ENCODE measurements at places on chromosomes 6 and 20.

DNA sequence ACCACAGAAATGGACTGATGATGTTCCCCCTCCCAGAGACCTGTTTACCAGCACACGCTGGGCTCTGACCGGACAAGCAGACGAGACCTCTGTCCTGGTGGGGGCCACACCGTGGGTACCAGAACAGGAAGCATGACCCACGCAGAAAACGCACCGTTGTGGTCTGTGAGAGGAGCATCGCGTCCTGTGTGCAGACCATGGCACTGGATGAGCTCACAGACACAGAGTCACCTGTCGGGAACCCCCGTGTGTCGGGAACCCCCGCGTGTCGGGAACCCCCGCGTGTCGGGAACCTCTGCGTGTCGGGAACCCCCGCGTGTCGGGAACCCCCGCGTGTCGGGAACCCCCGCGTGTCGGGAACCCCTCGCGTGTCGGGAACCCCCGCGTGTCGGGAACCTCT is 37.4 kb downstream of the MYT1 start:
- no peak overlapping the region for H3K27ac ChIP-seq
- H3K4me3 ChIP-seq, result no peak overlapping the region
- H3K36me3 ChIP-seq, result peaks cover 7% of the 10 kb centered on the region
- no peak for DNase-seq
- H3K4me1 ChIP-seq, result peaks cover 5% of the 10 kb centered on the region
- peaks cover 36% of the 10 kb centered on the region for H3K27me3 ChIP-seq

GRCh38 chr20:14406495-14406894 is 69.1 kb upstream of the FLRT3 start:
- no peak overlapping the region for H3K27ac ChIP-seq
- H3K36me3 ChIP-seq, result no peaks in the 10 kb centered on the region
- DNase-seq, result no peak
- no peaks in the 10 kb centered on the region for H3K27me3 ChIP-seq
- no peaks in the 10 kb centered on the region for H3K4me1 ChIP-seq

DNA sequence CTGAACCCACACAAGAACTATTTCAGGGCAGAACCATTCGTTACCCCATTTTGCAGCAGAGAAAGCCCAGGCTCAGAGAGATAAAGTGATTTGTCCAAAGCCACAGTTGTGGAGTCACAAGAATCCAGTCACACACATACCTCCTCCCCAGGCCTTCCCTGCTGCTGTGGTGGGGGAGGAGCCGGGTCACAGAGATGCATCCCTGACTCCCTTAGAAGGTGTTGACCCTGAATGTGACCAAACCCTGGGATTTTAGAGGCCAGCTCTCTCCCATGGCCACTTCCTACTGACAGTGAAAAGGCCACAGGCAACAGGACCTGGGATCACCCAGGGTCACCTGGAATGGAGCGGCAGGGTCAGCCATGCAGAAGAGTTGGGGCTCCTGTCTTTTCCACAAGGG is 48.6 kb downstream of the CHMP4B start:
- H3K27ac ChIP-seq, result peak overlapping the region; percentile 96
- no peaks in the 10 kb centered on the region for H3K27me3 ChIP-seq
- peaks cover 26% of the 10 kb centered on the region for H3K4me1 ChIP-seq

DNA sequence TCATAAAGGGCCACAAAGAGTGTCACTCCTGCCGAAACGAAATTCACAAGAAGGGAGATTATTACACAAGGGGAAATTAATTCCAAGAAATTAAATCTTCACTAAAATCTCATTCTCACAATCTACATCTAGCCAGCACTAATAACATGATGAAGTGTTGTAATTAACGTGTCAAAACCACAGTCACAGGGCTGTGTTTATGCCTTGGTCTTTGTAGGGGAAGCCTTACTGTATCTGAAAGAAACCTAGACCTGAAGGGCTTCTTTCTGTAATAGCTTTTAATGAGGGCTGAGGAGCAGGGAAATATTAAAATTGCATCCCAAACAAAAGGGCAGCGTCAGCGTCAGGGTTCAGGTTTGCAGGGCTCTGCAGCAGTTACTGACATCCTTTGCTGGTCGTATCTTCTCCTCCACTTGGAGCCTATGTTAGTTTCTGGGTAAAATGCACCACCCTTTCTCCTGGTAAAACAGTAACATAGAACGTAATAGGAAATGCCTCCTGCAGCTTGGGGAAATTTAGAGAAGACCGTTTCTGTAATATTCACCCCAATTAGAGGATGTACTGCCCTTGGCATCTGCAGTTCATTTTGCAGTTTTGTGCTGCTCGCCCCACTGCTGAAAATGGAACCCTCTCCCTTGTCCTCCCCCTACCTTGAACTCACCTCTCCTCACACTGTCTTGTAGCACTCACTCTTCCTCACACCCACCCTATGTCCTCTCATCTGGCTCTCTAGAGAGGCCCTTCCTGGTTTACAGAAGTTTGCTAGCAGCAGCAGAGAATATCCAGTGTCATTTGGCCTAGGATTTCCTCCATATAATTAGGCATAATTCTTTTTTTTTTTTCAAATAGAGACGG is 109.0 kb upstream of the TRAF3IP2 start:
- no peaks in the 10 kb centered on the region for H3K27me3 ChIP-seq
- no peak for DNase-seq
- peak overlapping the region; percentile 98 for H3K27ac ChIP-seq

- no peak for DNase-seq
- peaks cover 32% of the 10 kb centered on the region for H3K27me3 ChIP-seq
- no peaks in the 10 kb centered on the region for H3K36me3 ChIP-seq
- no peak overlapping the region for H3K4me3 ChIP-seq
- H3K27ac ChIP-seq, result no peak overlapping the region
These were observed 625 bp downstream of the MAS1L start for GRCh38 chr6:29487131-29487530.

- no peak for DNase-seq
- H3K27me3 ChIP-seq, result peaks cover 24% of the 10 kb centered on the region
- H3K4me1 ChIP-seq, result no peaks in the 10 kb centered on the region
- H3K36me3 ChIP-seq, result no peaks in the 10 kb centered on the region
- no peak overlapping the region for H3K4me3 ChIP-seq
These were observed 105.1 kb downstream of the MKKS start for GRCh38 chr20:10328897-10329255.

DNA sequence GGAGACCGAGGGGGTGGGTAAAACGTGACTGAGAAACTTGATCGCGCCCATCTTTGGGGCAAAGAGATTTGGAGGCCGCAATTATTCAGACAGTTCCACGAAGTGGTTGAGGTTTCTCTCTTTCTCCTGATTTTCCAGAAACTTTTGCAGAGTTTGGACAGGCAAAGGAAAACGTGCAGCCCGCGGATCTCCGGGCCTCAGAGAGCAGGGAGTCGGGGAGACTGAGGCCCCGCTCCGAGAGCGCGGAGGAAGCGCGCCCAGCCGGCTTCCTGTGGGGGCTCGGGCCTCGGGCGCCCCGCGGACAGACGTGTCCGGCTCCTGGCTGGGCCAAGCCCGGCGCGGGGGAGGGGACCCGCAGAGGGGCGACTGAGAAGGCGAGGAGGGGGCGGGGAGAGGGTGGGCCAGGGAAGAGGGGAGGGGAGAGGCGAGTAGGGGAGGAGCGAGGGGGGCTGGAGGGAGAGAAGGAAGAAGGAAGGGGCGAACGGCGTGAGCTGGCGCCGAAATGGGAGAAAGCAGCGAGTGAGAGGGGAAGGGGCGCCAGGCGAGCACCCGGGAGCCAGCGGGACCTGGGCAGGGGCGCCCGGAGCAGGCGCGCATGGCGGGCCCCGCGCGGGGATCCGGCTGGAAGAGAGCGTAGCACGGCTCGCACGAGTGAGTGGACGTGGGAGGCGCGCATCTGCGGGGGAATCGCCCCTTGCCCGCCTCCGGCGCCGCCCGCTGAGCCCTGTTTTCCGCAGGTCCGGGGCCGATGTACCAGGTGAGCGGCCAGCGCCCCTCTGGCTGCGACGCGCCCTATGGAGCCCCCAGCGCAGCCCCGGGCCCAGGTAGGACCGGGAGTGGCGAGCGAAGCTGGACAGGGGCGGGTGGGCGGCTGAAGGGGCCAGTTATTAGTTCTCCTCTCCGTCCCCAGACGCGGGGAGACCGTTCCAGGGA is at the start of gene MDFI:
TSS of gene MDFI (plus strand) at position 467 of the 933 bp plus-strand sequence. CDS start at position 749, 282 bp downstream.
- peaks cover 8% of the 10 kb centered on the region for H3K36me3 ChIP-seq
- peaks cover 72% of the 10 kb centered on the region for H3K27me3 ChIP-seq
- DNase-seq, result no peak
- H3K4me1 ChIP-seq, result peaks cover 14% of the 10 kb centered on the region
- no peak within 1 kb of the TSS for H3K27ac ChIP-seq

Data from T-helper 17 cell (primary cell).